ENCODE measurements at places on chromosomes 2 and 18.

GRCh38 chr2:48120759-48121242 lies 214.5 kb upstream of the FBXO11 start:
- DNase-seq = no peak

GRCh38 chr2:131077182-131077846 lies 15.9 kb downstream of the FAM168B start:
- no peak for DNase-seq

GRCh38 chr2:176317199-176317598 lies 48.0 kb downstream of the MTX2 start:
- DNase-seq = no peak

DNA sequence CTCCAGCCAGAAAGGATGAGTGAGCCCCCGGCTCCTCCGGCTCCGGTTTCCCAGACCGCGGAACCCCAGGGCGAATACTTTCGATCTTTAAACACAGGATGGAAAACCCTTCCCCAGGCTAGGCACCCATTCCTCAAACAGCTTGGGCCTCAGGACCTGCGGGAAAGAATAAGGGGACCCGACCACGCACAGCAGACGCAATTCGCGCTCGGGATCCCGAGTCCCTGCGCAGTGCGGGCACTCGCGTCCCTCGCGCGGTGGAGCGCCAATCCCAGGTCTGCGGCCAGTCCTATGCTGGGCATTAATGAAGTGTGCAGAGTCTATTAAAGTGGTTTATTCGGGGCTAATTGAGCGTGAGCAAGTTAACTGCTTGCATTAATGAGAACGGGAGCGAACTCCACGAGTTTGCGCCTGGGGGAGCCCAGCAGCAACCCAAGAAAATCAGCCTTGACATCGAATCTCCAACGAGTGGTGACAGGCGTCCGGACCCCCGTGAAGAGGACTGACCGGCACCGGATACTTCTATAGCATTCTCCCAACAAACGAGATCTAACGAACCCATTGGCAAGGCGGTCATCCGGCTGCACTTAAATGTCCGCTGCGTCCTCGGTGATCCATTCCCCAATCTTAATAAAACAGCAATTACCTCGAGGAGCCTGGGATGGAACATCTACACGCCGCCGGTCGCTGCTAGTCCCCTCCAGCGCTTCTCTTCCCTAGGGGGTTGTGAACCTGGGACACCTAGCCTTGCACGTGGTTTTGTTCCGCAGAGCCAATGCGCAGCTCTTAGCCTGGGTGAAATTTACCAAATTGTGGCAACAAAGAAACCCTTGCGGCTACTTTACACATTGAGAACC lies 1.6 kb downstream of the OSR1 start:
- no peak for DNase-seq

DNA sequence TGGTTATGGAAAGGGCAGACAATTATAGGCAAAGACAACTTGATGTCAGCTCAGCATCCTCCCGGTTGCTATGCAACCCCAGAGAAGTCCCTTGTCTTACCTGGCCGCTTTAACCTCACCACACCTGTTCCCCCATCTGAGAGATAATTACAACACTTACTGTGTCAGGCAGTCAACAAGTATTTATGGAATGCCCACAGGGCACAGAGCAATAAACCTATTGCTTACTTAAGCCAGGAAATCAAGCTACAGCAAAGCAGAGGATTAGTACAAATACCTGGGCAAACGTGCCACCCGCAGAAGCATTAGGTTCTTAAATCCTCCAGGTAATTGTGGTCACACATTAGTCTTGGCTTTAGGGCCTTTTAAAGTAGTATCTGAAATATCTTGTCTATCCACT lies 320.4 kb upstream of the REV1 start:
- no peak for DNase-seq

- DNase-seq = no peak
Observed at GRCh38 chr2:183614799-183615435, 490.7 kb downstream of the NUP35 start.

- DNase-seq = no peak
Observed at GRCh38 chr2:239800785-239801386, 224.3 kb downstream of the NDUFA10 start.

GRCh38 chr2:124353656-124354055 lies 328.6 kb downstream of the CNTNAP5 start:
- DNase-seq = no peak

DNA sequence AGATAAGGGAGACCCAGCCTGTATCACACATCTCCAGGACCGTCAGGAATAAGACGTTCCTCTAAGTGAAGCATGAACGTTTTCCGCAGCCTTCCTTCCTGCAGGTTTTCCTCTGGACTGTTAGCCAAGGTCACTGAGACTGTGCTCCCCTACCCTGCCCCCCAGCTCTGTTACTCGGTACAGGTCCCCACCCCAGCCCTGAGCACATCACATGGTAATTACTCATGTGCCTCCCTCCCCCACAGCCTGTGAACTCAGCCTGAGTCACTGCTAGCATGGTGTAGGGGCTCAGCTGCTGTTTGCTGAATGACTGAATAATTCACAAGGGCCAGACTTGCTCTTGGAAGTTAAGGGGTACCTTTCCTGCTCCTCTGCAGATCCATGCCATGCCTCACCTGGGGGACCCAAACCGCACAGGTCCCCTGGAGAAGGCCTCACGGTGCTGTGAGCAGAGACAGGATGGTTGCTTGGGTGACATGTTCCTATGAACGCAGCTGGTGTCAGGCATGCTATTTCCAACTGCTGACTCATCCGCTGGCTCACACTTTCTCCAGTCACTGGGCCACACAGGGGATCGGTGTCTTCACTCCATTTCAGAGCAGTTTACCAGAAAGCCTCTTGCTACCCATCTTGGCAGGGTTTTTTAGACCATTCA lies 88.2 kb downstream of the PLB1 start:
- DNase-seq = peak; percentile 96

DNA sequence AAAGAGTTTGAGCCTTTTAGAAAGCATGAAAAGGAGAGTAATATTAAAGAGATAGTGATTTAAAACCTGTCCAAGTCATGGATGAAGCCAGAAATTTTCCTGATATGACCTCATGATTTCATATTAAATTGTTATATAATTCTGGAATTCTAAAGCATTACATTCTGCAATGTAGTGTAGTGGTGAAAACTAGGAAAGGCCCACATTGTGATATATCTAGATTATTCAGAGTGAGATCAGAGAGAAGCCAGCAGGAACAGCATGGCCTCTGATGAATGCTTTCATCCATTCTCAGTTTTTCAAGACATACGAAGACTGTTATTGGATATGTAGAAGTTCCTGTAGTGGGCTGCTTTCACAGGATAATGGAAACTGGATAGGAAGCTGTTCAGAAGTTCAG lies 98.8 kb downstream of the LCLAT1 start:
- DNase-seq = no peak

GRCh38 chr2:149463328-149464002 lies 124.1 kb downstream of the MMADHC start:
- DNase-seq = no peak

GRCh38 chr2:104078431-104079157 lies 775.3 kb upstream of the POU3F3 start:
- DNase-seq = no peak

DNA sequence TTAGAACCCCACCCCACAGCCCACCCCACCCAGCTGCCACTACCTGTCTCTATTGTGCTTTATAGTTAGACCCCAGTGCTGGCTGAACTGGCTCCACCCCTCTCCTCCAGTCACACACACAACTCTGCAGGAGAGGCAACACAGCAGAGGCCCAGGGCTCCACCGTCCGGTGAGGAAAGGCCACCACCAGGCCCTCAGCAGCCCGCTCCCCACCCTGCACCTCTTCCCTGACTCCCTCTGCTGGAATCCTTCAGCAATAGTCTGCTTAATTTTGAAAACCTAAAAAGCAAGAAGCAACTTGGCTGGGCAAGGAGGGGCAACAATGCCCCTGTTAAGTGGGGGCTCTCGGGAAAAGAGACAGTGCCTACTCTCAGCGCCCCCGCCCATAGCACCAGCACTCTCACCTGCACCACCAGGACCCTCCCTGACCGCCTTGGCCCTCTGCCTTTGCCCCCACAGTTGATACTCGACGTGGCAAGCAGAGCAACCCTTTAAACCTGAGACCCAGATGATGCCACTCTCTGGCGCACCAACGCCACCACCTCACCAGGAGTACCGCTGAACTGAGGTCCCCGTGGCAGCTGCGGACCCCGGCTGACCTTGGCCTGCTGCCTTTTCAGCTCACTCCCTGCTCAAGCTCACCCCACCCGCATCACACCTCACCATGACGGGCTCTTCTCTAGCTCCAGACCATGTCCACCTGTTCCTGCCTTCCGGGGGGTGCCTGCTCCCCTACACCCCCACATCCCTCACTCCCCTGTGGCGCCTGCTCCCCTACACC lies 45.7 kb downstream of the NDUFA10 start:
- DNase-seq = no peak

GRCh38 chr2:215607766-215608165 lies 171.9 kb upstream of the FN1 start:
- no peak for DNase-seq

DNA sequence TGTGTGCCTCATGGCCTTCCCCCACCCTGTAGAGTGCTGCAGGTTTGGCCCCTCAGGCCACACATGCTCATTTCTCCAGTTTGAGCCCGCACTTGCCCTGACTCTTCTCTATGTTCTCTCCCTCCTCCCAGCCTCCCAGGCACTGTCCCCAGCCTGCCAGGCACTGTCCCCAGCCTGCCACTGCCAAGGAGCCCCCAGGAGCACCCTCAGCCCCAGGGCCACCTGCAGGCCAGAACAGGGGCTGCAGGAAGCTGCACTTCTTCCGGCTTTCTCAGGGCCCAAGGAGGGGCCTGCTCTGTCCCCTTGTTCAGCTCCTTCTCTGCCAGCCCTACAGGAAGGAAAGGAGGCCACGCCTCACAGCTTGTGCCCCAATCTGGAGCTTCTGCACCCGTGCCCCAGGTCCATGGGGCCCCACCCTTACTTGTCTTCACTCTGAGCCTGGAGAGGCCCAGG lies 31.6 kb downstream of the CYP26B1 start:
- DNase-seq = peak; percentile 8

- DNase-seq = no peak
Observed at GRCh38 chr2:69165091-69165880, 152.3 kb downstream of the ANTXR1 start.

GRCh38 chr2:237979331-237979730 lies 12.5 kb downstream of the UBE2F start:
- DNase-seq = no peak

DNA sequence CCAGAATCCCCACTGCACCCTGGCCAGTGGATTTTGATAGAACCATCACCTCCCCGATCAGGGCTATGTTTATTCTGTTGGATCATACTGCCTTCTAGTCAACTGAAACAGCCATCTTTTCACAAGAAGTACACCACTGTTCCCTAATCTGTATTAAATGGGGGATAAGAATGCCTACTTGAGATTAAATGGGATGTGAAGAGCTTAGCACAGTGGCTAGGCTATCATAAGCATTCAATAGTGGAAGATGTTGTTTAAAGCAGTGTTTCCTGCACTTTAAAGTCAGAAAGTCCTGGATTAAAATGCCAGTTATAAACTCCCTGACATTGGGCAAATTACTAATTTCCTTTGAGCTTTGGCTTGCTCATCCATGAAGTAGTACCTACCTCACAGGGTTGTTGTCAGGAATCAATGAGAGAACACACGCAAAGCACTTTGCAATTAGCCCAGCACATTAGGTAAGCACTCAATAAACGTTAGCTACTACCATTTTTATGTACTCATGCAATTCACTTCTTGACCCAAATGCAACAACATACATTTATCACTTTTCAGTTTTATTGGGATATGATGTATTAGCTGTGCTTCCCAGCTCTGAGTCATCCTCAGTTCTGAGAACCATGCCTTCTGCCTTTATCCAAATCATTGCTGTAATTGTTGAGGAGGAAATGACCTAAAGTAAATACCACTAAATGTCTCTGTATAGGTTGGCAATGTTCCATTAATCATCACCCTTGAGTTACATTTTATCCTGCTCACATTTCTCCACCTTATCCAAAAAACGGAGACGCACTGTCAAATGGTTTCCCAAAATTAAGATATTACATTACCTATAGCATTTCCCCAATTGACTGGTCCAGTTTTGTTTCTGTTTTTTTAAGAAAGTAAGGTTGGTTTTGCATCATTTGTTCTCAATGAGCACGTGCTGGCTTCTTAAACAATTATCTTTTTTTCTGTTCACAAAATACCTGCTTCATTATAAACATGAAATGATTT lies 2.1 kb downstream of the TMEM247 start:
- DNase-seq = no peak

- no peak for DNase-seq
Observed at GRCh38 chr2:112035786-112036185, 19.3 kb upstream of the TMEM87B start.

- DNase-seq = no peak
Observed at GRCh38 chr2:47307066-47307465, 95.9 kb upstream of the MSH2 start.

DNA sequence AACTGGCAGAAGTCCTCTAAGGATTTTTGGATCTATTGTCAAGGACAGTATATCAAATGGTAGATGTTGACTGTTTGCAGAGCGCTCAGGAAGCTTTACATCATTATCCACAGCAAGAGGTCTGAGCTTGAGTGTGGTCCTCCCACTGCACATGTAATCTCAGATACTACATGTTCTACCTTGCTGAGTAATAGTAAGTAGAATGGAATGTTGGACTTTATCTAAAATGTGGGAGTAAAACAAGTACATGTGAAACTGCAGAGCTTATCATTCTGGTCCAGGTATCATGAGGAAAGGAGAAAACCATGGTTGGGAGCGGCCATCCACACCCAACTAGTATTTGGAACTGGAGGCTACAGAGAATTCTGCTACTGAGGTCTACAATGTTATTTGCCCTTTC lies 19.3 kb upstream of the CD28 start:
- DNase-seq = no peak

DNA sequence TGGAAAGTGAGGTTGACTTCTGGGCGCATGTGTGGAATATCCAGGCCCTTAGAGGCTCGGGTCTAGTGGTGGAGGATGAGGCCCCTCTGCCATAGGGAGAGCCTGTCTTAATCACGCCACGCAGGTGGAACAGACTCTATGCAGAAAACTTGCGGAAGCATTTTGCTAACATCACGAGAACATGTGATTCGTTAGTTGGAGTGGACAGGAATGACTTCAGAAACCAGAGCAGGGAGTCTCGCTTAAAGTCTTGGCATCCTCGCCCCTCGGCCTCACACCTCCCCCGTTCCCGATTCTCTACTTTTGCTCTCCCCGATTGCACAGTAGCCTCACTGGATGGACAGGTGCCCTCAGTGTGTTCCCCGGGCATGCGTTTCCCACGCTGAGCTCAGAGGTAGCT lies 333.4 kb downstream of the GBX2 start:
- DNase-seq = no peak

DNA sequence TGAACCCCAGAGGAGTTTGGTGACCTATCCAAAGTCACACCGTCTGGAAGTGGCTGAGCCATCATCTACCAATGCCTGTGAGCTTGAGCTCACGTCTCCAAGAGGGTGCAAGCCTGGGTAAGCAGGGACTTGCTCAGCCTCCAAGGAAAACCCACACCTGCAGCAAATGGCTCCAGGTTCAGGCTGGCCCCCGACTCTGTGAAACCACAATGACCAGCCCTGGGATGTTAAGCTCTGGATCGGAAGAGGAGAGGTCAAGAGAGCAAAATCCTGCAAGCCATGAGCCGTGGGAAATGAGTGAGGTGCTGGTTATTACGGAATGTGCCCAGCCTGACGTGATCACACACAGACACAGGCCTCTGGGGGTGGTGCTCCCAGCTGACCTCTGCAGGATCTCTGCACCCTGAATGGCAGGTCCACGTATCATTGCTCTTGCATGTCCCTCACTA lies 94.1 kb upstream of the OTOS start:
- DNase-seq = no peak

- DNase-seq = no peak
Observed at GRCh38 chr18:73842795-73843394, 304.7 kb downstream of the FBXO15 start.

GRCh38 chr2:222256250-222256649 lies 42.5 kb downstream of the PAX3 start:
- DNase-seq = no peak

Measured in HS-27A (cell line).